ENCODE measurements at places on chromosomes 12 and 14.

- no peak for DNase-seq
Measured at GRCh38 chr14:88933191-88933590, 108.7 kb downstream of the TTC8 start.

DNA sequence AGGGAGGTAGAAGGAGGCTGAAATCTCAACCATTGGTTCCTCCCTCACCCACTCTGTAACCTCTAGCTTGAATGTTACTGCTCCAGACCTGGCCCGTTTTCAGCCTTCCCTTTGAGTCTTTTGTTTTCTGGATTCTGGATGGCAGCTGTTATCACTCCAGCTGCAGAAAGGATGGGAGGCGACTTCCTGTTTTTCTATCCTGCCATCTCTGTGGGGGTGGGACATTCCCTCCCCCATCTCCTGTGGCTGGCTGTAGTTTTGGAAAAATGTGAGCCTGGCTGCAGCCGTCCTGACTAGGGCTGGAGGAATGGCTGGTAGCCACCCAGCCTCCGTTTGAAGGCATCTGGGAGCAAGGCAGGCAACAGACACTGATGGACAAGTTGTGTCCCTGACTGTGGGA is 2.9 kb upstream of the PPFIBP1 start:
- DNase-seq: no peak

GRCh38 chr14:51912112-51912786 is 51.8 kb downstream of the GNG2 start:
- DNase-seq: no peak

DNA sequence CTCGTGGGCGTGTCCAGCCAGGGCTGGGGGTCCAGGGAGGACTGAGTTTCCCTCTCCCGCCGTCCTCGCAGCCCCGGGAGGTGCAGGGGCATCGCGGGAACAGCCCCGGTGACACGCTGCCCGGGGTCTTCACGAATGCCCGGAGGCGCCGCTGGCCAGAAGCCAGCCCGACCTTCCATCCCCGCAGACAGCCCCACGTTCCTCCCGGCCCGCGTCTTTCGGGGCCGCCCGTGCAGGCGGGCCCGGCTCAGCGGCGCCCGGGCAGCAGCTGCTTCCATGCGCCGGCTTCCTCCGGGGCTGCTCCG is 827 bp upstream of the TEDC1 start:
- no peak for DNase-seq

DNA sequence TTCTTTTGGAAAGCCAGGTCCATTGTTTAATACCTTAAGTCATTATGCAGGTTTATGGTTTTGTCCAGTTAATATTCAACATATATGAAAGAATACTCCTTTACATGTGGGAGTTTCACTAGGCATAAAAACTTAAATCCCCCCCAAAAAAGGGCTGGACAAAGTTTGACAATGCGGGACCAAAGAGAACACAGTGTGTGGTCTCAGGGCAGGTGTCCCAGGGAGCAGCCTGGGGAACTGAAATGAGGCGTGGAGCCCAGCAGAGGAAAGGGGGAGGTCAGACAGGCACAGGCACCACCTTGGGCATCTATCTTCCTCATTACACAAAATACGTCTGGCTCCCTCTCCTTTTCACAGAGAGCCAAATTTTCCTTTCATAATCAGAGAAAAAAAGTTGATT is 22.5 kb downstream of the PKP2 start:
- DNase-seq: no peak

- DNase-seq: no peak
Measured at GRCh38 chr12:93177208-93178153, 200.2 kb upstream of the NUDT4 start.

DNA sequence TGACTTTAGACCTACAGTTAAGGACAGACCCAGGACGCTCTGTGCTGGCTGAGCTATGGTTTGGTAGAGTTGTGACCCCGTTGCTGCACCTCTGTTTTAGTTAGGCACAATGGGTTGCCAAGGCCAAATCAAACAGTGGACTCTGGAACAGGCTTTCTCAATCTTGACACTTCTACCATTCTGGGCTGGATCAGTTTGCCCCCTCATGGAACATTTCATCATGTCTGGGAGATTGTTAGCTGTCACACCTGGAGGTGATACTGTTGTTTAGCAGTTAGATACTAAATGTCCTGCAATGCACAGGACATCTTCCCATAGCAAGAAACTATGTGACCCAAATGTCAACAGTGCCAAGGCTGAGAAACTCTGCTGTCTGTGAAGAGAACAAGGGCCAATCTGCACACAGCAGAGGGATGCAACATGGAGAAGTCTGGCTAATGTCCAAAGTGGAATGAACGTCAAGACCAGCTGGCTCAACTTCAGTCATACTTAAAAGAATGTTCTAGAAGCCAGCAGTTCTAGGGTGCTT is 65.6 kb upstream of the DICER1 start:
- no peak for DNase-seq
